ENCODE measurements at places on chromosomes 6 and 20. TPM values are rescaled to one million over a fixed set of nuclear protein-coding genes. Genes with fewer than 3 reads are reported as not detected.

The BTNL2 gene
- total RNA-seq: not detected

The MYCT1 gene
- under 0.01 TPM for total RNA-seq

The PTGIS gene
- total RNA-seq: 79.1 TPM

The ZNF311 gene
- 3.6 TPM for total RNA-seq

The SPATS1 gene
- under 0.01 TPM for total RNA-seq

The EFCAB8 gene
- total RNA-seq: under 0.01 TPM

The DACT2 gene
- total RNA-seq: not detected

The SNAP25 gene
- total RNA-seq: 4.5 TPM

The SPDEF gene
- total RNA-seq: under 0.01 TPM

The KCNK5 gene
- total RNA-seq: under 0.01 TPM

The XKR7 gene
- not detected for total RNA-seq

The DNPH1 gene
- 52.5 TPM for total RNA-seq

The KIF6 gene
- 0.83 TPM for total RNA-seq

The PRL gene
- not detected for total RNA-seq

The RSPH9 gene
- total RNA-seq: 1.5 TPM

The ZBTB46 gene
- total RNA-seq: 4.5 TPM
